Spinal cord (tissue), 10 donors: ENCODE measurements at places on chromosomes 5 and 9.
A peak's percentile ranks its signal among the peaks of the same experiment; 100 is the strongest.

GRCh38 chr9:33186457-33187168 lies 19.5 kb upstream of the B4GALT1 start:
- no peak overlapping the region for H3K4me3 ChIP-seq
- no peak overlapping the region for H3K27ac ChIP-seq
- DNase-seq = no peak
- H3K27me3 ChIP-seq = peaks cover 6% of the 10 kb centered on the region

- no peak for DNase-seq
- no peak overlapping the region for H3K27ac ChIP-seq
- H3K4me1 ChIP-seq = no peaks in the 10 kb centered on the region
- no peak overlapping the region for H3K4me3 ChIP-seq
- no peaks in the 10 kb centered on the region for H3K36me3 ChIP-seq
These were observed 32.4 kb downstream of the NNT start for GRCh38 chr5:43635374-43635773.

- no peaks in the 10 kb centered on the region for H3K36me3 ChIP-seq
- no peak overlapping the region for H3K4me3 ChIP-seq
- H3K27me3 ChIP-seq = no peaks in the 10 kb centered on the region
- H3K27ac ChIP-seq = no peak overlapping the region
- DNase-seq = no peak
- no peaks in the 10 kb centered on the region for H3K4me1 ChIP-seq
These were observed 47.9 kb downstream of the ADGRV1 start for GRCh38 chr5:90606539-90606938.

DNA sequence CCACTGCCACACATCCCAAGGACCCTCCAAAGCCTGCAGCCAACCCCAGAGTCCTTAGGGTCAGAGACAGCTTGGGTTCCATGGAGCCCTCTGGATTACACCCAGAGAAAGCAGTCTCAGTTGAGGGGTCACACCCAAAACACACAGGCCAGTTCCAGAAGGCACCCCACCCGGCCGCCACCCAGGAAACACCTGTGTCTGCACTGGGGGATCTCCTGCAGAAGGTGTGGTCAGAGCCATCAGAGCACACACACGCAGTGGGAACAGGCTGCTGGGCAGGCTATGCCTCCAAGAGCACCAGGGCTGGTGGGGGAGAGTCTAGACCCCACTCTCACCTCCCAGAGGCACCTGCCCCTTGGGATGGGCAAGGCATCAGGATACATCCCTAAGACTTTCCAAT lies 27.3 kb downstream of the NIPAL4 start:
- DNase-seq = no peak
- H3K4me1 ChIP-seq = no peaks in the 10 kb centered on the region
- H3K4me3 ChIP-seq = no peak overlapping the region
- no peaks in the 10 kb centered on the region for H3K27me3 ChIP-seq
- H3K36me3 ChIP-seq = peaks cover 38% of the 10 kb centered on the region
- no peak overlapping the region for H3K27ac ChIP-seq

DNA sequence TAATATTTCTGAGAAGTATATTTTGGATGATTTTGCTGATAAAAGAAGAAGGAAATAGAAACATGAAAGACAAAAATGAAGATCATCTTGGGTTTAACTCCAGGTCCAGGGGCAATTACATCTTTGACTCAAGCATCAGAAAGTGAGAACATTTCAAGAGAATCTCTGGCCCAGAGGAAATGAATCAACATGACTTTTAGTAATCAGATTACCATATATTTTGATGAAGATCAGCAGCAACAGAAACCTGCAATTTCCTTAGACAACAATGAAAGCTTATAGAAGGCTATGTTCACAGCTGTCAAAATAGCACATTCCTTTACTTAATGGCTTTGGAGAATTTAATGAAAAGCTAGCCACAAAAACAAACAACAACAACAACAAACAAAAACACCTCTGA lies 638.1 kb downstream of the EFNA5 start:
- H3K27ac ChIP-seq = no peak overlapping the region
- H3K27me3 ChIP-seq = no peaks in the 10 kb centered on the region
- H3K4me1 ChIP-seq = no peaks in the 10 kb centered on the region
- H3K4me3 ChIP-seq = no peak overlapping the region

- no peak for DNase-seq
- H3K36me3 ChIP-seq = peaks cover 30% of the 10 kb centered on the region
- peaks cover 79% of the 10 kb centered on the region for H3K4me1 ChIP-seq
- no peak overlapping the region for H3K4me3 ChIP-seq
- H3K27me3 ChIP-seq = no peaks in the 10 kb centered on the region
- H3K27ac ChIP-seq = no peak overlapping the region
These were observed 54.7 kb downstream of the SEMA4D start for GRCh38 chr9:89442981-89443814.

DNA sequence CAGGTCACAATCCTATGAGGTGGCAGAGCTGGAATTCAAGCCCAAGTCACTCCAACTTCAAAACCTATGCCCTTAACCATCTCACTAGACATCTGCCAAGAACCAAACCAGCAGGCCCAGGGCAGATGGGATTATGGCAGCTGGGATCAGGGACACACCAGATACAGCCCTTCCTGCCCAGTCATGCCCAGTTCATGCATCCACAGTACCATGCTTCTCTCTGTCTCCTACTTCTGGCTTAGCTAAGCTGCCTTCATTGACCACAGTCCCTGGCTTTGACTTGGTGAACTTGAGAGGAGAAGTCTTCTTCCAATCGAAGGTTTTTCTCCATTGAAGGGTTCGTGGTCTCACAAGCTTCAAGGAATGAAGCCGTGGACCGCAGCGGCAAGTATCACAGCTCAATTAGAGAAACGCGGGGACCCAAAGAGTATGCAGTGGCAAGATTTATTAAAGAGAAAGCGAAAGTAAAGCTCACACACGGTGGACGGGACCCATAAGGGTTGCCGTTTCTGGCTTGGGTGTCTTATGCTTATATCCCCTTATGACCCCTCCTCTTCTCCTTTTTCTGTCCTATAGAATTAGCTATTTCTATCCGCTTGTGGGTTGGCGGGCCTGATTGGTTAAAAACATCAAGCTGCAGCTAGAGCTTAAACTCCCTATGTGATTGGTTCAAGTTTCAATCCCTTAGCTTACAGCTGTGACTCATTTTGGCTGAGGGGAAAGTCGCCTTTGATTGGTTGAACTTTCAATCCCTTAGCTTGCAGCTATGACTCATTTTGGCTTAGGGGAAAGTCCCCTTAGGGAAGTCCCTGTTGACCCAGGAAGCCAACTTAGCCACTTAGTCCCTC lies 101.2 kb downstream of the TRIM36 start:
- no peaks in the 10 kb centered on the region for H3K4me1 ChIP-seq
- no peak overlapping the region for H3K4me3 ChIP-seq
- H3K27ac ChIP-seq = no peak overlapping the region
- DNase-seq = no peak
- no peaks in the 10 kb centered on the region for H3K27me3 ChIP-seq

DNA sequence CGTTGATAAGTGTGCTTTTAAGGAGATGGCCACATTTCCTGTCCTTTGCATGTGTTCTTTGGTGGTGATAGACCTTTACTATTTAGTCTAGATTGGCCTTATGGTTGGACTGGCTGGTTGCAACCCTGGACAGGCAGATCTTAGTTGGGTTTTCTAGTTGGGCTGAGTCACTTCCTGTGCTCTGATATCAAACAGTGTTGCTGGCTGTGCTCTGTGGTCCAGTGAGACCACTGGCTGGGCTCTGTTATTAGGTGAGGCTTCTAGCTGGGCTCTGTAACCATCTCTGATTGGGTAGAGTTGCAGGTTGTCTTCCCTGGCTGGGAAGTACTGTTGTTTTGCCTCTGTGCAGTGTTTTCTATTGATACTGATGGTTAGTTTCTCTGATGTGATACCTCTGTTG lies 432.5 kb downstream of the LRRC70 start:
- no peak overlapping the region for H3K27ac ChIP-seq
- H3K4me3 ChIP-seq = no peak overlapping the region
- H3K36me3 ChIP-seq = no peaks in the 10 kb centered on the region
- H3K4me1 ChIP-seq = no peaks in the 10 kb centered on the region
- no peak for DNase-seq

DNA sequence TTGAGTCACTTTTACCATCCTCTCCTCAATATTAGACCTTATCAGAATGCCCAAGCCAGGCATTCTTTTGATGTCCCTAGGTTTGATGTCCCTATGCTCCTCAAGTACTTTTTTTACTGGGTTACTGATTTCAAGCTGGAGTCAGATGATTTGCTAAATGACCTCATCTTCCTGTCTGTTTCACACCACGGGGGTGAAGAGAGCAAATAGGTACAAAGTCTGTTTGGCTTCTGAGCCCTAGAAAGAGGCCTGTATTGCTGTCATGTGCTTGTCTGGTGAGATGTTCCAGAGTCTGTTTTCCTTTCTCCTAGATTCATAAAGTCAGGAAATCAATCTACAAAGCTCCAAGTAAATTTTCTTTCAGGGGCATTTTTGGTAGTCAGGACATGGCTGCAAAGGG lies 12.7 kb upstream of the DAB2 start:
- no peak overlapping the region for H3K27ac ChIP-seq
- no peaks in the 10 kb centered on the region for H3K4me1 ChIP-seq
- H3K4me3 ChIP-seq = no peak overlapping the region
- DNase-seq = no peak

DNA sequence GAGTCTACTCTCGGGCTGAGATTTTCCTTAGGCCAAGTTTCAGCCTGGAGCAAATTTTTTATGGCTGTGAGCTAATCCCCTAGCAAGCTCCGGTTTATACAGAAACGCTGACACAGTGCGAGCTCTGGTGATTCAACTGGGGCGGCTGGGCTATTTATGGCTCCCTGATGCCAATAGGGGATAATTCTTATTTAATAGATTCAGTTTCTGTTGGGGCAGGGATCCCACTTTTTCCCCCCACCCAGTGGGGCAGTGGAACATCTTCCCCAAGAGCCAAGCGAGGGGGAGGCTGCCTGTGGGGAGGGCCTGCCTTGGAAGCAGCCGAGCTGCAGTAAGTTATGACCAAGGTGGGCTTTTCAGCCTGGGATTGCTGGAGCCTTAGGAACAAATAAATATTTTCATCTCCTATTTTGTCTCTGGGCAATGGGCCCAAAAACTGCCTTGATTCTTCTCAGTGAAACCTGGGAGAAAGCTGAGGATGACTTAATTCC lies 129.1 kb downstream of the MACROH2A1 start:
- H3K4me3 ChIP-seq = no peak overlapping the region
- H3K27ac ChIP-seq = no peak overlapping the region
- DNase-seq = peak; percentile 54

DNA sequence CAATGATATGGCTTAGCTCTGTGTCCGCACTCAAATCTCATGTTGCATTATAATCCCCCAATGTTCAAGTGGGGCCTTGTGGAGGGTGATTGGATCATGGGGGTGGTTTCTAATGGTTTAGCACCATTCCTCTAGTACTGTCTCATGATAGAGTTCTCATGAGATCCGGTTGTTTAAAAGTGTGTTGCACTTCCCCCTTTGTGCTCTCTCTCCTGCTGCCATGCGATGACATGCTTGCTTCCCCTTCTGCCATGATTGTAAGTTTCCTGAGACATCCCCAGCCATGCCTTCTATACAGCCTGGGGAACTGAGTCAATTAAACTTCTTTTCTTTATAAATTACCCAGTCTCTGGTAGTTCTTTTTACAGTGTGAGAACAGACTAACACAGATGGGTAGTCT lies 427.1 kb downstream of the CHSY3 start:
- H3K27ac ChIP-seq = no peak overlapping the region
- H3K4me3 ChIP-seq = no peak overlapping the region
- no peaks in the 10 kb centered on the region for H3K27me3 ChIP-seq
- H3K4me1 ChIP-seq = no peaks in the 10 kb centered on the region

- no peak overlapping the region for H3K4me3 ChIP-seq
- DNase-seq = no peak
- H3K27ac ChIP-seq = no peak overlapping the region
- no peaks in the 10 kb centered on the region for H3K4me1 ChIP-seq
- H3K27me3 ChIP-seq = no peaks in the 10 kb centered on the region
These were observed 397.1 kb downstream of the MAN2A1 start for GRCh38 chr5:110086658-110087388.

- H3K27ac ChIP-seq = no peak overlapping the region
- H3K27me3 ChIP-seq = no peaks in the 10 kb centered on the region
- H3K4me1 ChIP-seq = peaks cover 7% of the 10 kb centered on the region
- no peak for DNase-seq
- no peaks in the 10 kb centered on the region for H3K36me3 ChIP-seq
These were observed 348.1 kb downstream of the ADAMTS6 start for GRCh38 chr5:65133477-65134110.

DNA sequence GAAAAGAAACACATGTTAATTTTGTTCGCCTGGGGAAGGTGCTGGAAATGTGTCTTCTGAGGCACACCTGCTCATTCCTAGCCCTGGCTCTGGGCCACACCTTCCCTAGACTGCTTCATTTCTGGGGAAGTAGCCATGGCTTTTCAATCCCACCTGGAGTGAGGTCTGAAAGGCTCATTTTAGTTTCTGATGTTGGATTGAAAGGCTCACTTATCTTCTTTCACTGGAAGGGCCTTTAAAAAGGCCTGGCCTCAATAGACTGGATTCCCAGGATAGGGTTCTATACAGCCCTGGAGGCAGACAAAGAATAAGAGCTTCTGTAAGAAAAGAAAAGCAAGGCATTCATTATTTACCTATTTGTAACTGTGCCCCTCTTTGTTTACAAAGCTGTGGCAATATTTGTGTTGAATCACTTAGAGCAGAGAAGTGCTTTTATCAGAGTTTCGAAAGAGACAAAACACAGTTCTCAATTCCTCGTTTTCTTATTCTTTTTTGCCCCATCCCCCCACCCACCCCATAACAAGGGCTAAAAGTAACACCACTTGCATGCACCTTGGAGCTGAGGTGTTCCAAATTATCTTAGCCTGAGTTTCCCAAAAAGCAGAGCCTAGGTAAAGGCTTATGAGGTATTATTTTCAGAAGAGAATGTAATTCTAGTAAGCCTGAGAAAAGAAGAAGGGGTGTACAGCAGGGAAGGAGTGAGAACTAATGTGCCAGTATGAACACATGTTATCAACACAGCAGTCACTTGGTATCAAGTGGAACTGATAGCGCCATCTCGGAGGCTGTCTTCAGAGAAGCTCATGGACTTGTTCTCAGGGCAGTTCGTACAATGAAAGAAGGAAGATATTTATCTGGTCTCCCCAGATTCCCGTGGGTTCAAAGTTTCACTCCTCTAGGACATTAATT lies 413.1 kb downstream of the KCTD16 start:
- peak; percentile 21 for DNase-seq
- no peaks in the 10 kb centered on the region for H3K36me3 ChIP-seq
- no peak overlapping the region for H3K27ac ChIP-seq
- H3K27me3 ChIP-seq = no peaks in the 10 kb centered on the region
- no peak overlapping the region for H3K4me3 ChIP-seq

- no peaks in the 10 kb centered on the region for H3K36me3 ChIP-seq
- no peak overlapping the region for H3K4me3 ChIP-seq
- DNase-seq = peak; percentile 42
These were observed 103.6 kb upstream of the CHD1 start for GRCh38 chr5:99032234-99033013.

GRCh38 chr5:68255305-68256120 lies 40.0 kb downstream of the PIK3R1 start:
- no peaks in the 10 kb centered on the region for H3K36me3 ChIP-seq
- peaks cover 14% of the 10 kb centered on the region for H3K4me1 ChIP-seq
- H3K27me3 ChIP-seq = no peaks in the 10 kb centered on the region
- no peak for DNase-seq
